CMK (cell line): ENCODE measurements at places on chromosomes 6 and 20.

DNA sequence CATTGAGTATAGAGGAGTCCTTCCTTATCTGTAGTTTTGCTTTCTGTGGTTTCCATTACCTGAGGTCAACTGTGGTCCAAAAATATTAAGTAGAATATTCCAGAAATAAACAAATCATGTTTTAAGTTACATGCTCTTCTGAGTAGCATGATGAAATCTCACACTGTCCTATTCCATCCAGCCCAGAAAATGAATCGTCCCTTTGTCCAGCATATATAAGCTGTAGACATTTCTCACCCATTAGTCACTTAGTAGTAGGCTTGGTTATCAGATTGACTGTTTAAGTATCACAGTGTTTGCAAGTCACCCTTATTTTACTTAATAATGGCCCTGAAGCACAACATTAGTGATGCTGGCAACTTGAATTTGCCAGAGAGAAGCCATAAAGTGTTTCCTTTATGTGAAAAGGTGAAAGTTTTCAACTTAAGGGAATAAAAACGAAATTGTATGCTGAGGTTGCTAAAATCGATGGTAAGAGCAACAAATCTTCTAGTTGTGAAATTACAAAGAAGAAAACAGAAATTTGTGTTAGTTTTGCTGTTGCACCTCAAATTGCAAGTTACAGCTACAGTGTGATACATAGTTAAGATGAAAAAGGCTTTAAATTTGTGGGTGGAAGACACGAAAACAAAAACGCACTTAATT lies 198.6 kb upstream of the SIM1 start:
- DNase-seq: no peak

- DNase-seq: no peak
Observed at GRCh38 chr6:132298344-132298949, 102.8 kb downstream of the MOXD1 start.

DNA sequence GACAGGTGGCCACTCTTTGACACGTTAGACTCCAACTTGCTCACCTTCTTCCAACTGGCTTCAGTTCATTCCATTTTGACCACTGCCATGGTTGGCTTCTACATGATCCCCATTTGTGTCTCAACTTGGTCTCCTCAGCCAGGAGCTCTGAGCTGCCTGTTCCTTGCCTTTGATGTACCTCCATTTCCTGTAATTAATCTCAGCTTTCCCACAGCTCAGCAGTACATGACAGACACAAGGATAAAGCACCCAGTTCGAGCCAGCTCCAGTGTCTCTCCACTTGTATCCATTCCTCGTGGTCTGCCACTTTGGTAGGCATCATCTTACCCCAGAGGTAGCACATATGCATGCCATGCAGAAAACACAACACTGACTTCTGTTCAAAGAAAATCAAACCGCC lies 161.0 kb downstream of the TSHZ2 start:
- DNase-seq: no peak

DNA sequence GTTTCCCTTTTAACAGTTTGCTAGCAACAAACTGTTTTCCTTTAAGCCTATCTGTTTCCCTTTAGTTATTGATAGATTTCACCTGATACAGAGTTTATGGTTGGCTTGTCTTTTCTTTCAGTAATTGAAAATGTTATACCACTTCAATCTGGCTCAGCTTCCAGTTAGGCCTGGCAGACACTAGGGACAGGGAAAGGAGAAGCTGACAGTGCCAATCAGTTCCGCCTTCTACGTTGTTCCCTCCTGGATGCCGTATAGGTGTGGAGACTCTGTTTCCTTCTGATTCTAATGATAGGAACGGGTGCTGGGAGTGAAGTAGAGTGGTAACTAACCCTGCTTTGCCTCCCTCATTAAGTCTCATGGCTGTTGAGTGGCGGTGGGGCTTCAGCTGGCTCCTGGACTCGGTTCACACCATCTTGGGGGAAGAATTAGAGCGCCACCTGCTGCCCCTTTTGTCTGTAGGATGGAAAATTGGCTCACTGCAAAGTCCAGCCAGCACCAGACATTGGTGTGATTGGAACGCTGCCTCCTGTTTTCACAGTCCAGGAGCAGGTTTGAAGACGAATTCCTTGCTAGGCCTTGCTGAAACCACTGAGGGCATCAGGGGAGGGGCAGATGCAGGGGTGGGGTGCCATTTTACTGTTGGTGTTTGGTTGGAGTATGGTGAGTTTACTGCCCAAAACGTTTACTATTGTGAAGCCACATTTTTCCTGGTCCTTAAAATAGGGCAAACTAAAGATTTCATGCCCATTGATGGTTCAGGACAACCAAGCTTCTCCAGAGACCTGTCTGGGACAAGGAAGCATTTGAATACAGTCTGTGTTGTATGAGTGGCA lies 1729.5 kb downstream of the GRIK2 start:
- DNase-seq: no peak

GRCh38 chr6:71420095-71420692 lies 131.6 kb downstream of the OGFRL1 start:
- no peak for DNase-seq

GRCh38 chr6:99064834-99065233 lies 117.1 kb upstream of the FBXL4 start:
- DNase-seq: no peak

DNA sequence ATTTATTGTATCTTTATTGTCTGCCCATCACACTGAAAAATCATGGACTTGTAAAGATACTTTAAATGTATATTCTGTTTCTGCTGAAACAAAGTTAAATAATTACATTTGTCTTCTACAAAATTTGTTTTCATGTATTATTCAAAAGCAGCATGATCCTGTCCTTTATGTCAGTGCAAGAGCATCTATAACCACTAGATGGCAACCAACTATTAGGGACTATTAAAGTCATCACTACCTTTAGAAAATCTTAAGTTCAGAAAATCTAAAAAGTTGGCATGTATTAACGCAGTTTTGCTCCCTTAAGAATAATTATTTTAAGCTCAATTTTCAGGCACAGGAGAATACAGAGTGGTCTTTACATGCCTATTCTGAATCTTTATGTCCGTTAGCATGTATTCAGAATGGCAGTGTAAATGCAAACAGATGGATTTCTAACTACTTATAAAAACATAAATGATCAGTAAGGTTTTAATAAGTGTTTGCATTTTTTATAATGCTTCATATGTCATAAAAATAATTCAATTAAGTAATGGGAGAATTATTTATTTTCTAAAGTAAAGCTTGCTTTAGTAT lies 17.8 kb downstream of the TMEM30A start:
- no peak for DNase-seq

DNA sequence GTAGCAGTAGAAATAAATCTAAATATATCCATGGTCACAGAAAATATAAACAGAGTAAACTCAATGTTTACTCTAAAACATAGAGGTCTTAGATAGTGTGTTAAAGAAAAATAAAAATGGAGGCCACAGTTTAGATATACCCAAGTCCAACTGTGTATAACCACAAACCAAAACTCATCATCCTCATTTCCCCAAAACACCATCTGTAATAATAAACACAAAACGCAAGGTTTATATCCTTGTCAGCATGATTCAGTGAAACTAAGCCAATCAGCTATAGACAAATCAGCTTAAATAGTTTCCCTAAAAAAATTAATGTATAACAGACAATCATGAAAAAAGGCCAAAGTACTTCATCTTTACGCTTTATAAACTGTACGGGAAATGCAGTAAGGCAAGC lies 2.7 kb upstream of the HACE1 start:
- DNase-seq: no peak

- no peak for DNase-seq
Observed at GRCh38 chr6:89084954-89085353, 4.4 kb downstream of the PNRC1 start.
